T-cell (primary cell): ENCODE measurements at places on chromosomes 6 and 20.

DNA sequence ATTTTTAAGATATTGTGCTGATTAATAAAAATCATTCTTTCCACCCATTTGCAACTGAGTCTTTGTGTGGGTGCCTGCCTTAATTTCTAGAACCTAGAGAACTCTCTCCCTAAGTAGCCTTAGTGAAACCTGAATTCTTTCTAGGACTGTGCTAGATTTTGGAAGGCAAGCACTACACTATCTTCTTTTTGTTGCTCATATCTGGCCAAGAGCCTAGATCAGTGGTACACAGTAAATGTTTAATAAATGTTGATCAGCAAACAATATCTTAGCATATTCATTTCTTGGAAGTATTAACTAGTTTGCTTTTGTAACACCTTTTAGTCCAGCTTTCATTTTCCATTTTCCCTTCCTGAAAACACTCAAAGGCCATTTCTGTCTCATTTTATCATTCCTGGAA, 108.5 kb upstream of the CARMIL1 start:
- no peak for DNase-seq

DNA sequence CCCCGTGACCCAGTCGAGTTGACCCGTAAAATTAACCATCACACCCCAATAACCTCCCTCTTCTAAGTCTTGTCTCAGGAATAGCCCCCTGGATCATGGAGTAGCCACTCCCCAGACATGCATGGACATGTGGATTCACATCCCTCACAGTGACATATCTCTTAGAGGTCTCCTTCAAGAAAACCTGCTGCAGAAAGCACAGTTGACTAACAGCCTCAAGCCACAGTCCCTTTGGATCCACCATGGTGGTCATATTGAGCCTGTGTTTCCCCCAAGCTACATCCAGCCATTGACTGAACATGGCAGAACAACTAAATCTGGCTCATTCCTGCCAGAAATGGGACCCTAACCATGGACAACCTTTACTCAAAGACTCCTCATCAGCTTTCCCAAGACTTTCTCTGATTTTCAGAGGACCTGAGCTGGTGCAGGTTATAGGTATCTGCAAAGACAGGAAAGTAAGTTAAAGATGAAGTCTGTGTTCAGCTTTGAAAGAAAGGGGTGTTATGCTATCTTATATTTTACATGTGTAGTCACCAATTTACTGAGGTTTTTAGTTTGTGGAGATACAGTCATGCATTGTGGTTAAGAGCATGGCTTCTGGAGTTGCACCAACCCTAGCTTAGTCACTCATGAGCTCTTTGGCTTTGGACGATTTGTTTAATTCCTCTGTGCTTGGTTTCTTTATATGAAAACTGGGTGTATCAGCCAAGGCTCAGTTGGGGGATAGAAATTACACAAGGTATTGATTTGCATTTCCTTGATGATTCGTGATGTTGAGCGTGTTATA, 219.1 kb downstream of the MYLK4 start:
- no peak for DNase-seq

DNA sequence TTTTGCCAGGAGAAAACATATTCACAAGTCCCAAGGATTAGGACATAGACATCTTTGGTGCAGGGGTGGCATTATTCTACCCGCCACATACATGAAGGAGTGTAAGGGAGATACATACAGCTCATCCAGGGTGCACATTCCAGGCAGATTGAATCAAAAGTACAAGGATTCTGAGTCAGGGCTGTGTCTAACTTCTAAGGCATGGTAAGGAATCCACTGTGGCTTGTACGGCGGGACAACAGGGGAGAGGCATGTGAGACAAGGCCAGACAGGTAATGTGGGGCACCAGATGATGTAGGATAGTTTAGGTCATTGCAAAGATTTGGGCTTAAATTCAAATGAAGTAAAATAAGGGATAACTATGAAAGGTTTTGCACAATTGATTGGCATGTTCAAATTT, 780.9 kb downstream of the C6orf118 start:
- no peak for DNase-seq

DNA sequence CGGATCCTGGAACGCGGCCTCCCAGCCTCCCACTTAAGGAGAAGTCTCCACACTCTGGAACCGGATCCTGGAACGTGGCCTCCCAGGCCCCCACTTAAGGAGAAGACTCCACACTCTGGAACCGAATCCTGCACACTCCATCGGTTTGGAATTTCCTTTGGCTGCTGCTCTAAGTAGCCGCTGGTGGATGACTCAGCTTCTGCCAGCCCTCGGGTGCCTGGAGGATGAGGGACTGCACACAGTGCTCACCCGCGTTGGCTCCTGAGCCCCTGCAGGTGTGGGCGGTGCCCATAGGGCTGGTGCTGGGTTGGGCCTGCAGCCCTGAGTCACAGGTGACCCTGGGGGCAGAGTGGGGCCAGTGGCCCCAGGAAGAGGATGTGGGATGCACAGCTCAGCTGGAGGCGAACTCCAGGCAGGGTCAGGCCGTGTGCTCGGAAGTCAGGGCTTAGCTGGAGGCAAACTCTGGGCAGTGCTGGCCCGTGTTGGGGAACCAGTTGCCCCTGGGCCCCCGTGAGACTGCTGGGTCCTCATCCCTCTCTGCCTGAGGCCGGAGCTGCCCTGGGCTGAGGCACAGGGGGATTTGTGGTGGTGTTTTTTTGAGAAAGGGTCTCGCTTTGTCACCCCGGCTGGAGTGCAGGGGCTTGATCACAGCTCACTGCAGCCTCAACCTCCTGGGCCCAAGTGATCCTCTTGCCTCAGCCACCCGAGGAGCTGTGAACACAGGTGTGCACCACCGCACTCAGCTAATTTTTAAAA, 13.9 kb upstream of the TNFRSF6B start:
- DNase-seq, result no peak

GRCh38 chr20:58907320-58908137, 55.0 kb downstream of the GNAS start:
- peak; percentile 58 for DNase-seq
